ENCODE measurements at places on chromosomes 1 and 21. TPM values are rescaled to one million over a fixed set of nuclear protein-coding genes. Genes with fewer than 3 reads are reported as not detected.

DNA sequence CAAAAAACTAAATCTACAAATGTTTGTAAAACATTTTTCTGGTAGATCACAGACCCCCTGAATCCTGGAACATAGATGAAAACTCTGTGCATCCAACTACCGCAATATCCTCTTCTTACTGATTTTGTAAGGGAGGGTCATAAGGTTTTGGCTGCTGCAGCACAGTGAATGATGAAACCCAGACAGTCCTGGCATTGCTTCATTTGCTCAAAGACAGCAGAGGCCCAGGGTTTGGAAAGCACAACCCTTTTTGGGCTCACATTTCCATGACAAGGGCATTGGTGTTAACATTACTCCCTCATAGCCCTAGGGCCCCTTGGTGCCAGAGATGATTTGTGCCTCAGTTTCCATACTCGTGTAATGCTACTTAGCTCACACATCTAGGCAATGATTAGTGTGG is 51.2 kb downstream of the PLXNA2 start:
- DNase-seq = no peak

- no peak for DNase-seq
Measured at GRCh38 chr1:219372916-219373615, 199.4 kb downstream of the LYPLAL1 start.

DNA sequence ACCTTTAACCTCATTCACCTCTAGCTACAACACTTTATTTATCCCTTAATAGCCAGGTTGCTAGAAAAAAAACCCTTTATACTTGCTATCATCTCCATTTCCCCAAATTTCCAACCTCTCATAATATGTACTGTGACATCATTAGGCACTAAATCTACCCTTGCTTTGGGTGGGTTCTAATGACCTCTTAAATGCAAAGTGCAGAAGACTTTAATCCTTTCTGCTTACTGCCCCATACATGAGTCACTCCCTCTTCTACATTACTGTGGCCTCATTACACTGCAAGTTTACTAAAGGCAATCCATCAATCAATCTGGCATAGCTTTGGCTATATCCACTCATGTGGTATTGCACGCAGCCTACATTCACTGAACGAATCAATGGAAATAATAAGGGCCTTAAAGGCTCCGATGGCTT is 353.3 kb downstream of the SMYD3 start:
- no peak for DNase-seq

GRCh38 chr1:48873944-48874343 is 97.3 kb upstream of the BEND5 start:
- DNase-seq = no peak

GRCh38 chr1:38891753-38892152 is 10.4 kb upstream of the GJA9 start:
- DNase-seq = no peak

DNA sequence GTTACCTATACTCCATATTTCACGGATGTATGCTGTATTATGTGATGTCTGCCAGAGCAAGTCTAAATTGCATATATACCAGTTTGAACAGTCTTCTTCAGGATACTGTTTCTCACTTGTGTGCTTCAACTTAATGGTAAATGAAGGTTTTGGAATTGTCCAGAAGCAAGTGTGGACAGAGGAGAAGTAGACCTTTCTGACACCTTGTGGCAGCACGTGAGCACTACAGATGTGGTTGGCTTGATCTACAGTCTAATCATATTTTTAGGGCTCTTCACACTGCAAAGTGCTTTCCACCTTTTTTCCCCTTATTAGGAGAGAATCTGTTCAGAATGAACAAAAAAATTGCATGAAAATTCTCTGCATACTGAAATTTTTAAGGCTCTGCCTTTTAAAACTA is 10.9 kb downstream of the MORC3 start:
- no peak for DNase-seq

DNA sequence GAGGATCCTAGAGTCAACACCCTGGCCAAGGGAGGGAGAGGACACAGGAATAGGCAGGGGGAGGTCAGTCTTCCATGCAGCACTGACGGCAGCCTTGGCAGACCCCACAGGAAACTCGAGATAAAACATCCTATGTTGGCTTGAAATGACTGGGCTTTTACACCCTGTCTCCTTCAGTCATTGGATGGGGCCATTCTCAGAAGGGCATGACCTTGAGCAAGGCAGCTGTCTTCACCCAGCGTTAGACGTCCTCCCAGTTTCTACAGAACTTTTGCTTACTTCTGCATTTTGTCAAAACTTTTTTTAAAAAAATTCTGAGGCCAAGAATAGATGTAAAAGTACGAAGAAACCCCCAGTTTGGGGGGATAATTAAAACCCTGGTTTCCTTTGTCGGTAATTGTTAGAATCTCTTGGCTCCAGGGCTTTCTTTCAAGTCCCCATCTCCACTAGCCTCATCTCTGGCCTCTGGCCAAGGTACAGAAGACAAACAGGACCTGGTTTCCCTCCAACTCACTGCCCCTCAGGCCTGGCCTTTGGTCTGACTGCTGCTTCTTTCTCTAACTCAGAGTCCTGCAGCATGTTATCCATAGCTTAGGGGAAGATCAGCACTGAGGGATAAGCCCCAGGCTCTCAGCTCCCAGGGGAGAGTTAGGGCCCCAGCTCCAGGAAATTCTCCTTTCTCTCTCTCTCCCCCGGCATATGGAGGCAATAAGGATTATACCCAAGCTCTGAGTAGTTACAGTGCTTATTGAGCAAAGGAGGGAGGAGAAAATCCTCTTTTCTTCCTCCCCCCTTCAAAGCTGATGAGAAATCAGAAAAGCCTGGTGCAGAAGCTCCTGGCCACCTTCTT is 51.6 kb upstream of the KCND3 start:
- DNase-seq = no peak

GRCh38 chr21:41778930-41779600 is 12.2 kb upstream of the RIPK4 start:
- no peak for DNase-seq

GRCh38 chr21:38646213-38646837 is 148.0 kb upstream of the ERG start:
- no peak for DNase-seq

DNA sequence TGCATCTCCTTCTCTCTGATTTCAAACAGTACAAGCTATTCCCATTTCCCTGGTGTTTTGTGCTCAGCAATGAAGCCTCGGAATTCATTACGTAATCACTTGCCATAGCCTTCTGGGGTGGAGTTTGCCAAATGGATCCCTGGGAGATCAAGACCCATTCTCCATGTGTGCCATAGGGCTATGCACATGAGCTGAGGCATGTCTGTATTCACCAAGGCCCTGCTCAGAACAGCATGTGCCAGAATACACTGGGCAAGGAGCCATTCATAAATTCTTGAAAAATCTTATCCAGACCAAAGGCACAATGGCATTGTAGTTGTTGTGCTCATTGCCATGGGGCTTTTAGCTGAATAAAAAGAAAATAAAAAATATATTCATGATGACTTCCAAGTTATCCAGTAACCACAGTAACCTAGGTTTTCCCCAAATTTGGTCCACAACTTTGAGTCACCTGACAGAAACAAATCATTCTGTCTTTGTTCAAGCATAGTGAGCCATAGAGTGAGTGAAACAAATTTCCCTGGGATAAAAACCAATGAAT is 53.0 kb downstream of the CRB1 start:
- no peak for DNase-seq

MPC2 gene
- 237 TPM for total RNA-seq

SPRR4 gene
- total RNA-seq = not detected

COX20 gene
- total RNA-seq = 63.7 TPM

Measured in left ventricle myocardium superior (tissue), 1 donor.